BE2C (cell line): ENCODE measurements at places on chromosomes 1 and 21.

- DNase-seq = no peak
Observed at GRCh38 chr1:205124726-205125125, 2.9 kb upstream of the RBBP5 start.

- no peak for DNase-seq
Observed at GRCh38 chr21:38699048-38699447, 106.7 kb upstream of the ETS2 start.

DNA sequence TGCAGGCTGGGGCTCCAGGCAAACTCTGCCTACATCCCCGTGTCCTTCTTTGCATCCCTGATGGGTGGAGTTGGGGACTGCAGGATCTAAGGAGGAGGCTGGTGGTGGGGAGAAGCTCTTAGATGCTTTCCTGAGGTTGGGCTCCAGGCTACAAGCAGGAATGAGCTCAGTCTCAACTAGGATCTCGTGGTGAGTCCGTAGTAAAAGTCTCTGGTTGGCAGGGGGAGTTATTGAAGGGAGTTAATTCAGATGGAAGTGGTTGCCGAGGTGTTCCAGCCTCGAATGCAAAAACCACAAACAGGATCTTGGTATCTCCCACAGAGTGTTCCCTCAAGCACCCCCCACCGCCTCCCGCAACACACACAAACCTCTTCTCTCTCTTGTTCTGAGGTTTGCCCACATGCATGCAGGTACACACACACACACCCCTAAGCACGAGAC lies 35.0 kb downstream of the TMCC2 start:
- no peak for DNase-seq

DNA sequence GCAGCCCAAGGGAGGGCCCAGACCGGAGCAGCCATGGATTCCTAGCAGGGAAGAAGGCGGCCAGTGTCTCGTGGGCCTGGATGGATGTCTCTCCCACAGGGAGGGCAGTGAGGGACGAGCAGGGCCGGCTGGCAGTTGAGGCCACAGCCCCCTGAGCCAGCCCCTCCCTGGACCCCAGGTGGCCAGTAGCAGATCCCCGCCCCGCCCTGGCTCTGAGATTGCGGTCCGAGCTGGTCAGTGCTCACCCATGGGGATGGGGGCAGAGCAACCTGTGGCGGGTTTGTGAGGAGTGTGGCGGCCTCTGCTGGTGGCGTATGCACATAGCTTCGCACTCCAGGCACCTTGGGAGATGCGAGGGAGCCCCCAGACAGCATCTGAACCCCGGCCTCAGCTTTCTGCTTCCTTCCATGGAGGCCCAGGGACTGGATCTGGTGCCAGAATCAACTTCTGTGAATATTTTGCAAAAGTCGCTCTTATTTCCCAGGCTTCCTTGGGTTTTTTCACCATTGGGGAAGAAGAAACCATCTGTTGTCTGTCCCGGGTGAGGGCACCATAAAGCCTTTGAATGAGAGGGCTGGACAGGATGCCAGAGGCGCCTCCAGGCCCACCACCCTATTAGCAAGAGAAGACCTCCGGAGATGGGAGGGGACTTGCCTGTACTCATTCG lies 8.4 kb upstream of the KCNN3 start:
- peak; percentile 85 for DNase-seq

DNA sequence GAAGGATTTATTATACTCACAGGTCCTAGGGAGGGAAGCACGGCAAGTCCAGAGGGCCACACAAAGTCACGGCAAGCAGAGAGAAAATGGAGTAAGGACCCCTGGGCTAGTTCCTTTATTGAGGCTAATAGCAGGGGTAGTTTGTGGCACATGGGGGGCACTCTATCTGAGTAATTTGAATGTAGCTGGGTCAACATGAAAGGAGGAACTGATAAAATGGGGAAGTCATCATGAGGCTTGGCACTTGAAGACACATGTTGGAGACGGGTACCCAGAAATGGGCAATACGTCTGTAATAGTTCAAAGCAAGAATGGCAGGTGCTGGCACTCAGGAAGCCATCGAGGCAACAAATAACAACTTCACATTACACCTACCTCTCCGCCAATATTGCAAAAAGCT lies 1136.4 kb downstream of the MRPL39 start:
- no peak for DNase-seq

GRCh38 chr1:206907304-206907991 lies 10.2 kb downstream of the IL24 start:
- peak; percentile 77 for DNase-seq

DNA sequence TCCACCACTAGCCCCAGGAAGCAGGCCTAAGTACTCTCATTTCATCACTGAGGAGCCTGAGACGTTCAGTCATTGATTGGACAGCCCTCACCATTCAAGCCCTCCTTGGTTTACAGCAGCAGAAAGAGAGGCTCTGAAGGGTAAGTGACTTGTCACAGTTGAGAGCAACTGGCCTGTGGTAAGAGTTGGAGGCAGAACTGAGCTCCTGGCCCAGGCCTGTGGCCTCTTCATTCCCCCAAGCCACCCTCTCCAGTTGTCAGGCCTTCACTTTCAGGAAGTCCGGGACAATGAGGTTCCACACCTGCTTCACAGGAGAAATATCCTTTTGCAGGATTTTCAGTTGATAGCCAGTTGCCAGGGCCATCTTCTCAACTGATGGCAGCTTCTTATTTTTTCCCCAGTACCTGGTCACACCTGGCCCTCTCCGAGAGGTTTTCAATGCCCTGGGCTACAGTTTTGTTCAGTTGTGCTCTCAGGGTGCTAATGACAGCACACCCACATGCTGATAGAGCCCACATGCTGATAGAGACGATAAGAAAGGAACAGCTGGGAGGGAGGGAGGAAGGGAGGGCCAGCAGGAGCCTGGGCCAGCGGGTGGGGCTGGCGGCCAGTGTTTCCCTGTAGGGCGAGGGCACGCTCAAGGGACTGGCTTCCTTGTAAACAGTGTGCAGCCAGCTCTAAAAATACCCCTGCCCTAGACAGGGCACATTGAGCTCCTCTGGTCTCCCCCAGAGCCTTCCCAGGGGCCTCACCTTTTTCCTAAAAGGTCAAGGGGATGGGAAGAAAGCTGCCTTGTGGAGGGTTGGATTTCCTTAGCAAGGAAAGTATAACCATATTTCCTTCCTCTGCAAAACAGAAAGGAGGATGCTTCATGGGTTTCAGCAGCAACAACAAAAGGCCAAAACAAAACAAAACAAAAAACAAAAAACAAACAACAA lies 112.7 kb upstream of the JUN start:
- DNase-seq = peak; percentile 17

DNA sequence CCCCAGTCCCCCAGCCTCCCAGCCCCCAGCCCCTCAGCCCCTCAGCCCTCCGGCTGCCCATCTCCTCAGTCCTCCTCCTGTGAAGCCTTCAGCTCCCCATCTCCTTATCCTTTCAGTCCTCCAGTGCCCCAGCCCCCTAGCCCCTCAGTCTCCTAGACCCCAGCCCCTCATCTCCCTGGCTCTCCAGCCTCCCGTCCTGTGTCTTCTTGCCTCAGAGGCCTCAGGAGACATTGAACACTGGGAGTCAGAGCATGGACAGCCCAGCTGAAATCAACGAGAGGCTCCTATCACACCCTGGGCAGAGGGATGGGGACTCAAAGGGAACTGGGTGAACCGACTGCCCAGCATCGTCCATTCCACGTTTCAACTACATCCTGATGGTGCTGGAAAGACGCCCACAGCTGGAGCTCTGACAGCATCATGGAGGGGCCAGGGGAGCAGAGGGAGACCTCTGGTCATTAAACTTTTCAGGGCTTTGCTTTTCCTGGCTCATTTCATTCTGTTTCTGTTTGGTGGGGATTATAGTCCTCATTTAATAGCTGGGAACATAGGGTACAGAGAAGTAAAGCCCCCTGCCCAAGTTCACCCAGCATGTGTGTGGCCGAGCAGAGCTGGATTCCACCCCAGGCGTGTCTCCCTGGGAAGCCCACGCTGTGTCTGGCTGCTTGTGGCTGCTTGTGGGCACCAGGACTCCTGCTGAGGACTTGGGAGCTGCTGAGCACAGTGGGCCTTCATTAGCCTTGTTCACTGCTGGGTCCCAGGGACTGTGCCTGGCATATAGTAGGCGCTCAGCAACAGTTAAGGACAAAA lies 396.7 kb downstream of the PTPRU start:
- no peak for DNase-seq

GRCh38 chr1:89064632-89065031 lies 376 bp downstream of the GBP1 start:
- DNase-seq = no peak

DNA sequence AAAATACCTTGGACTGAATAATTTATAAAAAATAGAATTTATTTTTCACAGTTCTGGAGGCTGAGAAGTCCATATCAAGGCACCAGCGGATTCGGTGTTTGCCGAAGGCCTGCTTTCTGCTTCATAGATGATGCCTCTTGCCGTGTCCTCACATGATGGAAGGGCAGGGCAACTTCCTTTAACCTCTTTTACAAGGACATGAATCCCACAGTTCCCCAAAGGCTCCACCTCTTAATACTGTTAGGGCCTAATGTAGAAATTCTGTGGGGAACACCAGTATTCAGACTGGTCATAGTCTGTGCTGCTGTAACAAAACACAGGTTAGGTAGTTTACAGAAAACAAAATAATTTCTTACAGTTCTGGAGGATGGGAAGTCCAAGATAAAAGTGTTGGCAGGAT lies 25.9 kb downstream of the DYRK1A start:
- no peak for DNase-seq

DNA sequence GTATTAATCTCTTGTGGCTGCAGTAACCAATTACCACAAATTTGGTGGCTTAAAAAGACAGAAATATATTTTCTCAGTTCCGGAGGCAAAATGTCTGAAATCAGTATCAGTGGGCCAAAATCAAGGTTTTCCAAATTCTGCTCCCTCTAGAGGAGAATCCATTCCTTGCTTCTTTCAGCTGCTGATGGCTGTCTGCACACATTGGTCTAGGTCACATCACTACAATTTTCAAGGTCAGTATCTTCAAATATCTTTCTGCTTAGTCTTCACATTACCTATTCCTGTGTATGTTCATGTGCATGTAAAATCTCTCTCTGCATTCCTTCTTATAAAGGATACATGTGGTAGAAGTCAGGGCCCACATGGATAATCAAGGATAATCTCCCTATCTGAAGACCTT lies 999.4 kb downstream of the KCNT2 start:
- no peak for DNase-seq

DNA sequence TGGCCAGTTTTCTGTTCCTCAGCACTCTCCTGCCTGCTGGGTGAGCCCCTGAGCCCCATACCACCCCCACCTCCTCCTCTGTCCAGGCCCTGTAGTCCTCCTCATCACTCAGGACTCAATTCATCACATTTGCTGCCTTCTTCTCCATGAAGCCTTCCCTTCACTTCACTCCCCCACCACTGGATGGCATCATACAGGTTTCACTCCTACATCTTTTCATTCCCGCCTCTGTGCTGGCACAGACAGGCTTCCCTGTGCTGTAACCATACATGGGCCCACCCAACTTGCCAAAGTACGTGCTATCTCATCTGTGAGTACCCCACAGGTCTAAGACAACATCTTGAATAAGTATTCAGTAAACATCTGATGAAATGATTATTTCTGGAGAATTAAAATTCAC lies 56.9 kb downstream of the SLC45A1 start:
- DNase-seq = peak; percentile 35

DNA sequence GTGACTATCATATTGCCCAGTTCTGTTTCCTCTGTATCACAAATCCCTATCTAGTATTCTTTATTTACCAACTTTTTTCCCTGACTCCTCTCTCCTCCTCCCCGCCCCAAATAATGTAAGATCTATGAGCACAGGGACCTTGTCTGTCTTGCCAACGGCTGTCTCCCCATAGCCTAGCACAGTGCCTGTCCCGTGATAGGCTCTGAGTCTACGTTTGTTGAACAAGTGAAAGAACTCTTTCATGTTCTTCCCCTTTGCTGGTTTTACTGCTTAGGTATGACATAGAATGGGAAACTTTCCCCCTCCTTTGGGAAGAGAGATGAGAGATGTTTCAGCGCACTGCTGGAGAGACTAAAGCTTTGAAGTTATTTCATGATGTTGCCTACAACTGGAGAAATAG lies 367.0 kb downstream of the PRDM2 start:
- DNase-seq = no peak

- DNase-seq = no peak
Observed at GRCh38 chr1:38433084-38433722, 386.6 kb upstream of the POU3F1 start.
